Naive thymus-derived CD8-positive, alpha-beta T cell (primary cell): ENCODE measurements at places on chromosomes 5 and 9.

DNA sequence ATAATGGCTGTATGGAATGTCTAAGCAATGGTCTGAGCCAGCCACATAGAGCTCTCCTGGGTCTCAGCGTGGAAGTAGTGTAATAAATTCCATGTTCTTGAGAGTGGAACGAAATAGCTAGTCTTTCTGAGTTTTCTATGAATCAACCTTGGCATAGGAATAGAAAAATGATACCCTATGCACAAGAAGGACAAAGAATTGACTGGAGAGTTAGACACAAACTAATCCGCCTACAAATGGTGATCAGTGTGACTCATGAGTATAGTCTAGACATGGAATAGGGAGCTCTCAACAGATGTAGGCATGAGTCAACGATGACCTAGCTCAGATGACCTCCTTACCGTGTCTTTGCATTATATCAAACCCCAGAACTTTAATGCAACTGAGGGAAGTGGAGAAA lies 256.8 kb upstream of the GRIN3A start:
- DNase-seq = no peak

DNA sequence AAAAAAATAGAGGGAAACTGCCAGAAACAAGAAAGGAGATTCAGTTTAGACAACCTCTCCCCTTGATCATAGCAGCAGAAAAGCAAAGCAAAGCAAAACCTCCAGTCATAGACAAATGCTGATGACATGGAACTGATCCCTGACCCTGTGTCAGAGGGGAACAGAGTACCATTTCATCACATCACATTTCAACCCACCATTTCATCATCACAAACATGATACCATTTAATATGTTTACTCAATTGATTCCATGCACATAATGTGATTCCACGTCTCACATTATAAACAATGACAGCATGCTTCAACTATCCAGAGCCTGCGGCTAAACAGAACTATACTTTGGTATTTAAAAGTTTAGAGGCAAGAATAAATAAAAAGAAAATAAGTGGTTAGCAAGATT lies 28.7 kb upstream of the ACOT12 start:
- DNase-seq = no peak

GRCh38 chr5:56845904-56846480 lies 30.6 kb downstream of the MAP3K1 start:
- no peak for DNase-seq

DNA sequence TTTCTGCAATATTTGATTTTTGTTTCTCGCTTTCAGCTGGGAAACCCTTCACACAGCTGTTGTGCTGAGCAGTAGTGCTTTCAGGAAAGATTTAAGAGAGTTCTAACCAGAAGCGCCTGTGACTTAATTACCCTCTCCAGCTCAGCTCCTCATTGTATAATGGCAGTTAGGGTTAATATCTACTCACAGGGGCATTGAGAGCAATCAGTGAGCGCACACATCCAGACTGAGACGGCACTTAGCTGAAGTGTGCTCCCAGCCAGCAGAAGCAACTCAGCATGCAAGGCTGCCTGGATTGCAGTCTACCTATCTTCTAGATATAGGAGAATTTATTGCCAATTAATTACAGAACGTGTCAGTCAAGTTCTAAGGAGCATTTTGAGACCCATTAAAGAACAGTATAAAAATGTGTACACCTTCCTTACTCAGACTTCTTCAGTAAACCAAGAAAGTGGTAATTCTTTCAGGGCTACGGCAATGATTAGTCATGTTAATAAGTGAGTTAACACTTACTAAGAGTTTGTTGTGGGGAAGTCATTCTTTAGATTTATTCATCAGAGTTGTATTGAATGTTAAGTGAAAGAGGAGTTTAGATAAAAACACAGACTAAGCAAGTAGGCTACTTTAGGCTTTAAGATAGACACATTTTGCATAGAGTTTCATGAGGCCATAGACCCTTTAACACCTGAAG lies 111.7 kb upstream of the PCAT7 start:
- DNase-seq = no peak

- no peak for DNase-seq
These were observed 4.0 kb upstream of the LRRC70 start for GRCh38 chr5:62574599-62574998.

DNA sequence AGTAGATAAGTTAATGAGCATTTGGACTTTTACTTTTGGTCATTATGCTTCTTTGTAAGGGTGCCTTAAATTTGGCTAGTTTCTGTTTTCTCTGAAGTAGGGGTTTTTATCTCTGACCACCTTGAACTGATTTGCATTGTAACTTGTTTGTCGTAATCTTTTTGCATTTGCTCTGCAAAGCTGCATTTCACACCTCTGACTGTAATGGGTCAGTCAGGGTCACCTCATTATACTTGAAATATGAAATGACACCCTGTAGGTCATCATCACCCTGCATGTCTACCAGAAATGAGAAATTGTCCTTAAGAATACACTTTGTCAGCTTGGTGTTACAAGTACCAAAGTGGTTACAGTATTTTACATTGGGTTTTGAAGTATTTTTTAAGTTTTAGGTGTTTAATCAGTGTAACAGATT lies 74.0 kb downstream of the KCNN2 start:
- DNase-seq = no peak

DNA sequence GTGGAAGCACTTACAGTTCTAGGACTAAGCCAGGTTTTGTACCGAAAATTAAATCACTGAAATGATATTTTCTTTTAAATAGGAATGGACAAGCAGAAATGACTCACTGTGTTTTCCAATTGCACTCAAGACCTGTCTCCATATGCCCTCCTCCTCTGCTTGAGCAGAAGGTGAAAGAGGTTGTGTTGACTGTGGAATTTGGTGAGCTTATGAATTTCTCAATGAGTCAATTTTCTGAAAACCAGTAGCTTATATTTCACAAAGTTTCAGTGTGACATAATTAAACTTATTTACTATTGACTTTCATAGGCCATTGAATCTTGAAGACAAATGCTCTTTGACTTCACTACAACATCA lies 249.9 kb downstream of the NPR3 start:
- no peak for DNase-seq

- DNase-seq = no peak
These were observed 565.2 kb upstream of the TLE4 start for GRCh38 chr9:79006546-79006945.

- DNase-seq = peak; percentile 87
These were observed 49.0 kb downstream of the PSD2 start for GRCh38 chr5:139844472-139845145.

DNA sequence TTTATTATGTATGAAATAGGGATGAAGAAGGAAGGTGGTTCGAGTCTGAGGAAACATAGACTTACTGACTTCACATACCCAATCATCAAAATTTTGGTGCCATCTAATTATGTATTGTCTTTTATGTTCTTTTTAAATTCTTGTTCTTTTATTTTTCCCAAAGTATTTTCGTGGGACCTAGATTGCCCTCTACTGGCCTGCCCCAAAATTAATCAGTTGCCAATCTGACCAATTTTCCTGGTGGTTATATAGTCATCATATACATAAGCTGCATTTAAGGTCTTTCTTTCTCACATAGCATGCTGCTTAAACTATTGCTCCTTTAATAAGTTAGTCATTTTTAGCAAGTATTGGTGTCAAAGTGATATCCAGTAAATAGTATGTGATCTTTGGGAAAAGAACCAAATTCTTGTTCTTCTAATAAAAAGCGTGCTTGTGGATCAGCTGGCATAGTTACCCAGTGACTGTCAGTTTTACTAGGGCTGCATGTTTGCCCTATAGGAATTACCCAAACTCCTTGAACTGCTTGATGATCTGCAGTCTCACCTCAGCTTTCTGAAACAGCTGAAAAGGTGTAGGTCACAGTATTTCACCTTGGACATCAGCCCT lies 223.5 kb downstream of the SH3GL2 start:
- no peak for DNase-seq

- DNase-seq = no peak
These were observed 892.2 kb upstream of the ACO1 start for GRCh38 chr9:31492229-31492628.
